ENCODE measurements at places on chromosomes 6 and 20.

GRCh38 chr6:34110610-34111009 lies 35.3 kb downstream of the GRM4 start:
- no peak for DNase-seq

GRCh38 chr6:155623450-155624178 lies 168.0 kb upstream of the NOX3 start:
- DNase-seq = no peak

GRCh38 chr6:37988127-37988526 lies 168.6 kb downstream of the ZFAND3 start:
- no peak for DNase-seq

DNA sequence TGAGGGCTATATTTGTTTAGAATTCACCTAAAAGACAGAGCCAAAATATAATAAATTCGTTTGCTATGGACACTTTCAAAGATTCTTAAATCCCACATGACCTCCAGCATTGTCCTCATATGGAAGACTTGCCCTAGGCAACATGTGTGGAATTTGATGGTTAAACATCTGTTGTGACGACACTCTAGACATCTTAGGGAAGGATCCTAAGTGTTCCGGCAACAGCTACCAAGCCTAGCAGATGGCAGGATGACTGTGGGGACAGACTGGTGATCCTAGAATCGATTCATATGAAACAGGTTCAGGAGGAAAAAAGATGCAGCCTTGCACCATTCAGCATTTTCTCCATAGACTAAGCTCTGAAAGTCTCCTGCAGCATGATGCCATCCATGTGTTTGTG lies 77.6 kb upstream of the BACH2 start:
- DNase-seq = no peak

DNA sequence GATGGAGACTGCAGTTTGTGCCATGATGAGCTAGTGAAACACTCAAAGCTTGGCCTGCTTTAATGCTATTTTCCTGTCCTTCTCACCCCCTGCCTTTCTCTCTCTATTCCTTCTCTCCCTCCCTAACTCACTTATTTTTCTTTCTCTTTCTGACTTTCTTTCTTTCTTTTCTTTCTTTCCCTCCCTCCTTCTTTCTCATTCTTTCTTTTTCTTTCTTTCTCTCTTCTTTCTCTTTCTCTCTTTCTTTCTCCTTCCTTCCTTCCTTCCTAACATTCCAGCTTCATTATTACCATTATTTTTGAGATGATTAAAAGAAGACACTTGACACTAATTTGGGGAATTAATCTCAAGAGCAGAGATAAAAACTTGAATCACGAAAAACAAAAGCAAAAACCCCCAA lies 39.5 kb upstream of the SLC22A23 start:
- no peak for DNase-seq

- DNase-seq = no peak
These were observed 114.8 kb downstream of the FOXO3 start for GRCh38 chr6:108675226-108676200.

GRCh38 chr6:158649289-158650143 lies at the start of gene SYTL3:
TSS of gene SYTL3 (plus strand) at chr6:158650054. CDS start at chr6:158663269, 13,215 bp downstream.
- no peak for DNase-seq

DNA sequence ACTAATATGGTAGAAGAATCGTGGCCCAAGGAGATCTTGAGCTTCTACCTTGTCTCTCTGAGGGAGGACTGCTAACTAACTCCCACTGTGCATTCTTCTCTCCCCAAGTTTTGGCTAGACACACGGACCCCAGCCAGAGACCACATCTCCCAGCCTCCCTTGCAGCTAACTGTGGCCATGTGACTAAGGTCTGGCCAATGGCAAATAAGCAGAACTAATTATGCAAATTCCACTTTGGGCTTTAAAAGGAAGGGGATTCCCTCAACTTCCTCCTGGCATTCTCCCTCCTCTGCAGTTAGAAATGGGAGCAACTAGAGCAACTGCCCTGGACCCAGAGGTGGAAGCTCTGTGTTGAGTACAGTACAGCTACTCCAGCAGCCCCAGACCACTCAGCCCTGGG lies 15.4 kb downstream of the BPIFA2 start:
- no peak for DNase-seq

DNA sequence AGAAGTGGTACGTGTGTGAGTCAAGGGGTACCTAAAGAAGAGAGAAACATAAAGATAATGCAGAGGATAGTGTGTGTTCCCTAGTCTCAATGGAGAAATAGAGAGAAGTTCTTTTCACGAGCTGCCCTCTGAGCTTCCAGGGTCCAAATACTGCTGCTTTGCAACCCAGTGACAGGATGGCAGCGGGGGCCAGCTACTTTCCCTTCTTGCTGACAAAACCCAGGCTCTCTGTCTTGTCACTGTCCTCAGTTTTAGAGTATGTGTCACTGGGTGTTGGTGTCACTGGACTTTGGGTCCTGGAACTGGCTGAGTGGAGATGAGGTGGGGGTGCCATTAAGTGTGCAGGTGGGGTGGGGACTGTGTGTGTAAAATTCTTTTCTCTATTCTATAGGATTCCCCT lies 265.6 kb downstream of the CDC5L start:
- DNase-seq = no peak

GRCh38 chr20:46681032-46681854 lies 8.0 kb downstream of the TP53RK start:
- DNase-seq = peak; percentile 34

- DNase-seq = no peak
These were observed 21.1 kb downstream of the SPTLC3 start for GRCh38 chr20:13029687-13030375.

DNA sequence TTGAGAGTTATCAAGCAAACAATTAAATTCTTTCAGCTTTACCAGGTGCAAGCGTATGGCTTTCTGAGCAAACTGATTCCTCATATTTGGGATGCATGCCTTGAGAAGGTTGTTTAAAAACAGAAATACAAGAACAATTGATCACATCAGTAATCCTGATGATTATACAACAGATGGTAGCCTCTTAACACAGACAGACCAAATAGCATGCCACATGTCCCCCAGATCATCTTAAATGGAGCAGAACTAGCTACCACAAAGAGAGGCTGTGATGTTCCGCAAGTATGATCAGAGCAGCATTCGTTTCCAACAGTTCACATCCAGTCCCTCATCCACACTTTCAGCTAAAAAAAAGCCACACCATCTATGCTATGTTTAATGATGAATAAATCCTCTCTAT lies 246.2 kb upstream of the NRSN1 start:
- DNase-seq = no peak

GRCh38 chr6:82867946-82868345 lies 197.7 kb downstream of the UBE3D start:
- DNase-seq = no peak

- no peak for DNase-seq
These were observed 7.8 kb downstream of the MAVS start for GRCh38 chr20:3854462-3854871.

DNA sequence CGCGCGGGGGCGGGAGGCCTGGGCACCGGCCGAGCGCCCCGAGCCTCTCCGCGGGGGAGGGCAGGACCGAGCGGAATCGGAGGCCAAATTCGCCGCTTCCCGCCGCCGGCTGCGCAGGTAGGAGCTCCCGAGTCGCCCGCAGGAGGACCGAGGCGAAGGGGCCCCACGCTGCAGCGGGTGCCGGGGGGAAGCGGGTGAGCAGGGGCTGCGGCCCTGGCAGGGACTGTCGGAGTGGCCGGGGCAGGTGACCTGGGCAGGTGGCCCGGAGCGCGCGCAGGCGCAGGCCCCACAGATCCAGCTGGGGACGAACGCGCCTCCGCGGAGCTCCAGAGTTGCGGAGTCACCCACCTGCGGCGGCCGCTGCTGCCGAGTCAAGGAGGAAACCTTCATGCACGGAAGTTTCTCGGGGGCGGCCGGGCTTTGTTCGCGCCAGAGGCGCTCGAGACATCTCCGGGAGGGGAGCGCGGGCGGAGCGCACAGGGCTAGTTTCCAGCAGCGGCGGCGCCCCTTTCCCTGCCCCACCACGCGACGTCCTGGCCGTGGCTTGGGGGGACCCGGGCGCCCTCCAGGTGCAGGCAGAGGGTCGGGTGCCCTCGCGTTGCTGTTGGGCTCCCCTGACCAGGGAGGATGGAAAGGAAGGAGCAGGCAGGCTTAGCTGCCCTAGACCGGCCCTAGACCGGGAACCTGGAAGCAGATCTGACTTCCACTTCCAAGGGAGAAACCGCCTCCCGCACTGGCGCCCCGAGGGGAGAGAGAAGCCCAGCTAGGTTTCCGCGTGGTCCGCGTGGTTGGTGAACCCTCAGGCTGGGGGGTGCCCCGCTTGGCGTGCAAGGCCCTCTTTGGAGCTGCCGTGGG lies 590 bp downstream of the SLCO4A1 start:
- DNase-seq = peak; percentile 71

GRCh38 chr20:44419131-44419844 lies 56.4 kb upstream of the TTPAL start:
- DNase-seq = no peak

GRCh38 chr6:133130863-133131262 lies 110.3 kb upstream of the EYA4 start:
- DNase-seq = no peak

DNA sequence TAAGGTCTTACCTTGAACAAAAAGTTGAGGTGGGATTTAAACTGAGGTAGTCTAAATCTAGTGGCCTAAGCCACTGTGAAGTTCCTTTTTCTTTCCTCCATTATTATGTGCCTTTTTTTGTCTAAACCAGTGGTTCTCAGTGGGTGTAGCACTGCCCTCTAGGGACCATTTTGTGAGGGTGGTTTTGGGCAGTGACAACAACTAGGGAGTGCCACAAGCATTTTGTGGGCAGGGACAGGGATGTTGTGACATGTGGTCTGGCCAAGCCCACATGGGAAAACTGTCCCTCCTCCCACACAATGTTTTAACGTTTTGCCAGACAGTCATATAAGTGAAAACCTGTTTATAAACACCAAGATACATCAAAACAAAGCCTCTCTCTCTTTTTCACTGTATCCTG lies 899.4 kb upstream of the FLRT3 start:
- peak; percentile 12 for DNase-seq

- DNase-seq = no peak
These were observed 43.5 kb downstream of the GCLC start for GRCh38 chr6:53501432-53501831.

DNA sequence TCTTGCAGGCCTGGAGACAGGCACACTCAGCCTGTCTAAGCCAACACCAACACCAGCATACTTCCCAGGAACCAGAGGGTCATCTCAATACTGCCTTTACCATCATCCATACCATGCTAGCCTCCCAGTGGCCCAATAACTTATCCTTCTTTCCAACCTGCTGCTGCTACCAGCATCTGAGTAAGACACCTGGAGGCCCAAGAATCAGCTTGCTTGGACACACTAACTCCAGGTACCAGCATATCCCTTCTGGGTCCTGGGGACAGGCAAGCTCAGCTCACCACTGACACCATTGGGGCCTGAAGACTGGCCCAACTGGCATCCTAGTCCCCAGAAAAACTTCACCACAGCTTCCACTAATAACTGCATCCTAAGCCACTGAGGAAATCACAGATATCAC lies 205.3 kb downstream of the CD109 start:
- no peak for DNase-seq

GRCh38 chr20:19314621-19315020 lies 102.2 kb downstream of the SLC24A3 start:
- no peak for DNase-seq

- DNase-seq = no peak
These were observed 320.9 kb upstream of the SASH1 start for GRCh38 chr6:148021699-148022098.

- DNase-seq = no peak
These were observed 46.3 kb upstream of the NHSL1 start for GRCh38 chr6:138545621-138545980.

DNA sequence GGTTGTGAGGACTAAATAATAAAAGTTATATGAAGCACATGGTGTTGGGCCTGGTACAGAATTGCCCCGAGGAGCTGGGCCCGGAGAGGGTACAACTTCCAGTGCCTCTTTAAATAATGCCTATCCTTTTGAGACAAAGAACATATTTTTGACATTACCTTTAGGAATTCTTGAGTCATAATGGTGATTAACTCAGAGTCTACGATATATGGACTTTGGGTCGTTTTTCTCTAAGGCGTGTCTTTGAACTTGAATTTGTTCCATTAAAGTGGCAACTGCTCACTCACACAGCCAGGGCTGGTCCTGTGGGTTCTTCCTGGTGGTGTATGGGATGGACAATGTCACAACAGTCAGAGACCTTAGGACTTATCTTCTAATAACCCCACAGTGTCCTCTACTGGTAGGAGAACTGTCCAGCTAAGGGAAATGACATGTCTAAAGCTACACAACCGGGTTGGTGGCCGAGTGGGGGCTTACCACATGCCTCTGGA lies 106.5 kb downstream of the CDC5L start:
- DNase-seq = no peak

DNA sequence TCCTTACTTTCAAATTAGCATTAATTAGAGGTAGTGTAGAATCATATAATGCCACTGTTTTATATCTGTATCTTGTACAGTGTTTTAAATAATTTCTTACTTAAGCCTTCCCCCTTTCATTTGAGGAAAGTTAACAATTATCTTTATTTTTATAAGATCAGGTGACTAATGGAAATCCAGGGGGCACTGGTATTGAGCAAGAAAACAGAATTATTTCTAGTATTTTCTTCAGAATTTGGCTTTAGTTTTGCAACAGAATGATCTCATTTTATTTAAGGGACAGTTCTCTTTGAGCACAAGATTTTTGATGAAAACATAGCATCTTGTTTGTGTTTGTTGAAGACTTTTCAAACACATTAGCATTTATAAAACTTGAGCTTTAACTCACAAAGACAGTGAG lies 55.9 kb downstream of the RNF217 start:
- no peak for DNase-seq

DNA sequence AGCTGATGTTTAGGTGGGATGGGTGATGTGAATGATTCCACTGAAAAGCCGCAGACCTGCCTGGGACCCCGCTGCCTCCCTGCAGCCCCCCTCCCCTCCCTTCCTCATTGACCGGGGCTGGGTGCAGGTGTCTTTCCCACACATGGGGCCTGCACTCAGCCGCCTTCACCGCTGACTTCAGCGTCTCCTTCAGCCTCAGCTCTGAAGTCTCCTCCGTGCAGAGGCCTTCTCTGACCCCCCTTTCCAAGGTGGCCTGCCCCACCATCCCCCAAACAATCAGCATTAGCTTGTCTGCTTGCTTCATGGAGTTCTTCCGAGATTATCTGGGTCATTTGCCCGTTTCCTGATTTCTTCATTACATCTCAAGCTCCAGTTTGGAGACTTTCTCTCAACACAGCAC lies 140.7 kb downstream of the SMOC2 start:
- no peak for DNase-seq

DNA sequence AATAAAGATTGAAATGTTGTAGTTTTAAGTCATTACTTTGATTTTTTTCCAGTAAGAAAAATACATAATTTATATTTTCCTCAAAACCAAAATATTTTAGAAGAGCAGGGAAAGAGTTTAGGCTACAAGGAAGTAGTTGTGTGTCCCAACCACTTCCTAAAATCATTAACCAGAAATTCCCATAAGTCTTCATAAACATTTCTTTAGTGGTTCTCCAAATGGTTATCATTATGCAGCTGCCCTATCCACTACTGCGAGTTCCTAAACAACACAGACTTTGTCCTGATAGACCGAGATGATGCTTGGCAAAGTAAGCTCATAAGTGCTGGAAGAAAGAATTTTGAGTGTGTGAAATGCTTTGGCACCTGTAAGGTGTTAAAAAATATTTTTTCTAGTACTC lies 93.6 kb downstream of the ARMC2 start:
- no peak for DNase-seq

GRCh38 chr20:23242556-23243180 lies 107.9 kb upstream of the NXT1 start:
- no peak for DNase-seq

Measured in GM12891 (cell line).